Stimulated activated CD4-positive, alpha-beta T cell treated with anti-CD3 and anti-CD28 coated beads, Interleukin-4, amount 100 ng/mL, for 4 hours (primary cell): ENCODE measurements at places on chromosomes 6 and 20.

- no peak for DNase-seq
Observed at GRCh38 chr6:143401636-143402370, 48.7 kb downstream of the ADAT2 start.

DNA sequence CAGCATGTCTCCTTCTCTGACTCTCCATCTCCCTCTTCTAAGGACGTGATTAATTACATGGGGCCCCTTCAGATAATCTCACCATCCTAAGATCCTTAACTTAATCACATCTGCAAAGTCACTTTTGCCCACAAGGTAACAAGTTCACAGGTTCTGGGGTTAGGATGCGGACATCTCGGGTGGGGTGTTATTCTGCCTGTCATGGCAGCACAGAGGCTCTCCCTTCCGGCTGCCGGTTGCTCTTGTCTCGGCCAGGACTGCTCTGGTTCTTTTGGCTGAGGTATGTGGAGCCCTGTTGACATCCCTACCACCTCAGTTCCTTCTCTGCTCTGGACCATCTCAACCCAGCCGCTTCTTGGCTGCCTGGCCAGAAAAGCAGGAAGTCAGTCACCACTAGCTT lies 4.2 kb upstream of the CST11 start:
- DNase-seq: no peak

DNA sequence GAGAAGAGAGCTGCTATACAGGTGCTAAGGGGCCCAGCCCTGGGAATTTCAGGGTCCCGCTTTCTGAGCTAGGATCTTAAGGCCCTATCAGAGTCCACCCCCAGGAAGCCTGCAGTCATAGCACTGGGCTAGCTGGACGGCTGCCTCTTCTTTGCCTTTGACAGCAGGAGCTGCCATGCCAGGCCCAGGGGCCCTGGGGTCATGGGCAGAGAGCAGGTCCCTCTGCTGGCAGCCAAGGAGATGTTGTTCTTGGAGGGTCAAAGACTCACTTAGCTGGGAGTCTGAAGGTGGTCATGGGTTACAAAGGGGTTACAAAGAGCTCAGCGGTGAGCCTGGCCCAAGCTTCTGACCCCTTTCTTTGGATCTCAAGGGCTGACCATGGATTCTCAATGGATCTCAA lies 52.7 kb downstream of the RPP21 start:
- DNase-seq: no peak

- no peak for DNase-seq
Observed at GRCh38 chr6:7204726-7205125, 97.0 kb downstream of the RREB1 start.

DNA sequence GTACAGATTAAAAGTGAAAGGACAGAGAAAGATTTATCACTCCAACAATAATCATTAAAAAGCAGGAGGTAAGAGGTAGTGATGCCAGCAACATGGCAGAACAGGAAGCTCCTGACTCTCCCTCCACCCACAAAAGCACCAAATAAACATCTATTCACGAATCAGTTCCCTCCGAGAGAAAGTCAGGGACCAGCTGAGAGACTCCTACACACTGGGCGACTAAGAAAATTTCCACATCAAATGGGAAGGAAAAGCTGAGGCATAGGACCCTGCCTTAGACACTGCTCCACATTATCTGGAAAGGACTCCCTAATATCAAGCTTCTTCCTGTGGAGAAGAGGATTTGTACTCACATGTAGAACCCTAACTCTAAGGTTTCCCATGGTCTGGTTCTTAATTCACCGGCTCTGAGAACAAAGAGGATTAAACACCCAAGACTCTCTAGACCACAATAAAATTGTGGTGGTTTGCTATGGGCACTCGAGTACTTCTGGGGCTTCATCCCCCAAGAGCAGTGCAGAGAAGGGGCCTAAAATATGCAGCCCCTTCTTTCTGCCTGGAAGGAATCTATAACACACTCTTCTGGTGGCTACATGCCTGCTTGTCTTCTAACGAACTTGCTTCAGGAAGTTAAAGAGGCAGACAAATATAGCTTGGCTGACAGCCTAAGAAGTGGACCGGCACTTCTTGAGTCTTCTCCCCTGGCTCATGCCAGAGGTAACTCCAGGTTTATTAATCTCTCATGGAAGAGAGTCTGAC lies 29.4 kb upstream of the ASF1A start:
- no peak for DNase-seq

DNA sequence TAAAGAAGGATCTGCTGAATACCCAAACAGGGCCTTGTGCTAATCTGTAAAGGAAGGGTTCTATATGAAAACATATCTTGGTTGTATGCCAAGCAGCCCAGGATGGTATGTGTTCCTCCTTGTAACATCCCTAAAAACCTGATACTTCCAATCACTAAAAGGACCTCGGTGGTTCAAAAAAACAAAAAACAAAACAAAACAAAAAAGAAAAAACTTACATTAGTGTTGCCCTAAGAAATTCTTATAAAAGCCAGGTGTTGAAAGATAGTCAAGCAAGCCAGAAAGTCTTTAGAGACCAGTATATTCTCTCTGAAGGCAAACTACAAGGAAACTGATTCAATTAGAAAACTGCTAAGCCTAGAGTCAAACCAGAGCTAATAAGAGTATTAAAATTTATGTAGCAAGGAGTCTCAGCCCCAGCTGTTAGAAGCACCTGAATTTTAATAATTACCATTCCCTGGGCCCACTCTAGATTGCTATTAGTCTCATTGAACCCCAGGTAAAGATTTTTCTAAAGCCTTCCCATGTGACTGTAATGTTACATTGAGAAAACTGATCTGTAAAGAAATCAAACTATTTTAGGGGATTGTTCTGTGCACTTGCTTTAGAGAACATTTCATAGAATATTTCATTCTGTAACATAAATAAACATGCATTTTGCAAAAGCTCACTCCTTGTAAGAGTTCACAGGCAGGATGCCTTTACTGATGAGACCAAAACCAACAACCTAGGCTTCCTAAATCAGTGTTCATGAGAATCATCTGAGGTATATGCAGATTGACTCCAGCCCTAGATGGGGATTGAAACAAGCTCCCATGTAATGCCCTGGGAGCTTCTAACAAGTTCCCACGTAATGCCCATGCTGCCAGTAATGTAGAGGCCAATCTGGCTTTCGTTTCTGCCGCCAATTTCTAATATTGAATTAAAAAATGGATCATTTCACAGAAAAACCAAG lies 95.2 kb upstream of the BTN3A2 start:
- no peak for DNase-seq

DNA sequence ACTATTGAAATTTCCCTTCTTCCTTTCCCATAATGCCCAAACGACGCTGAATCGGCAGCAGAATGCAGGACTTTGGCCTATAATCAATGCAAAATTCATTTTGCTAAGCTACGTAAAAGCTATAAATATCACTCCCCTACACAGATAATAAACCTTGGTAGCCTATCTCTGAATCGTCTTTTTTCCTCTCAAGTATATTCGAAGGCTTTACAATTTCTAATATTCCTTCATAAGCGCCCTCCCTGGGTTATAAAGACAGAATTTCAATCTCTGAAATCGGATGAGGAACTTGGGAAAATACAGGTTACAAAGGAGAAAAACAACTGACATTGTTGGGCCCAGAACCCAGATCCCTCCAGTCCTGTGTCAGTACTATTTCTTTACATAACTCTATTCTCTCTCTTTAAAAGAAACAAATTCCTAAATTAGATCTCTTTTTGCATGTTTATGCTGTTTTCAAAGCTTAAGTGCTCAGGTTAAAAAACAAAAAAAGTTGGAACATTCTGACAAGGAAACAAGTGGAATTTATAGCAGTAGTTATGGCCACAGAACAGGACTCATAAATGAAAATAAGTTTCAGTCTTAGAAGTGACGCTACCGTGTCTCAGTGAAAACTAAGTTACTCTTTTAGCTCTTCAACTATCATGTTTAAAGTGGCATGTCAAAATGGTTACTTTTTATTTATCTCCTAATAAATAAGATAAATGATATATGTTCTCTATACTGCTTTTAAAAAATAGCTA lies 84.5 kb downstream of the SESN1 start:
- no peak for DNase-seq

GRCh38 chr6:3650076-3650958 lies 101.2 kb downstream of the PXDC1 start:
- DNase-seq: no peak

DNA sequence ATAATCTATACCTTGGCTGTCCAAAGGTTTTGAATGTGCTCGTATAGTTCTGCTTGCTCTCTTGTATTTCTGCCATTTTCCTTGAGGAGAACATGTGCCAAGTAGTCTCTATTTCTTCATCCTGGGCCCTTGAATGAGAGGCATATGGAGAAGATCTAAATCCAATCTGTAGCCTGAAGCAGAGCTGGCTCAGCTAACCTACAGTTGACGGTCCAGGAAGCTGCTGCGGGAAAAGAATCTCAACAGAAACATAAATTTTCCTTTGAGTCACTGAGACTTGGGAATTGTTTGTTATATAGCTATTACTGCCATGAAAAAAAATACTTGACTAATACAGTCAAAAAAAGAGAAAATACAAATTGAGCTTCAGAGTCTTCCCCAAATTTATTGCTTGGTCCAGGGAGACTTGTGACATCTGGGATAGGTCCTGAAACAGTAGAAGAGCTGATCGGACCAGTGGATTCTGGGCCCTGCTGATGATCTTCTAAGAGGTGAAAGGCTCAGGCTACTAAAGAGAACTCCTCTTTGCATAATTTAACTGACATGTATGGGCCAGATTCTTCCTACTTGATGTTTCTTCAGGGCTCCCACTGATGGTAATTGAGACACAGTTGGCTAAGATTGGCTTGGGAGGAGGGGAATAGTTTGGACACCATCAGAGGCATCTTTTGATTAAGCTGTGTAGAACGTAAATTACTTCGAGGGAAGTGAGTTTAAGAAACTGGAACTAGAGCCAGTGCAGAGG lies 29.9 kb upstream of the PLCB4 start:
- no peak for DNase-seq

GRCh38 chr6:136371959-136372358 lies 82.3 kb upstream of the BCLAF1 start:
- DNase-seq: no peak

DNA sequence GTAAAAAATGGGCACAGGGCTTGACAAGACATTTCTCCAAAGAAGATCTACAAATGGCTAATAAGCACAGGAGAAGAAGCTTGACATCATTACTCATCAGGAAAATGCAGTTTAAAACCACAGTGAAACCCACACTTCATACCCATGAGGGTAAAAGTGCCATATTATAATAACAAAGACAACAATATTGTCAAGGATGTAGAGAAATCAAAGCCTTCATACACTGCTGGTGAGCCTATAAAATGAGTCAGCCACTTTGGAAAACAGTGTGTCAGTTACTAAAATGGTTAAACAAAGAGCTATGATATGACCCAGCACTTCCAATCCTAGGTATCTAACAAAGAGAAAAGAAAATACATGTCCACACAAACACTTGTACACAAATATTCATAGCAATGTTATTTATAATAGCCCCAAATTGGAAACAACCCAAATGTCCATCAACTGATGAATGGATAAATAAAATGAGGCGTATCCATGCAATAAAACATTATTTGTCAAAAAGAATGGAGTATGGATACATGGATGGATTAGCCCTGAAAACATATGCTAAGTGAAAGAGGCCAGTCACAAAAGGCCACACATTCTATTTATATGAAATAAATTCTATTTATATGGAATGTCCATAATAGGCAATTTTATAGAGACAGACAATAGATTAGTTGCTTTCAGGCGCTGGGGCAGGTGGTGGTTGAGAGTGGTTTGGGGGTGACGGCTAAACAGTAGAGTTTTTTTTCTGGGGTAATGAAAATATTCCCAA lies 11.5 kb upstream of the IL20RA start:
- DNase-seq: no peak

GRCh38 chr6:107843400-107843799 lies 19.3 kb upstream of the SCML4 start:
- DNase-seq: no peak

- no peak for DNase-seq
Observed at GRCh38 chr20:59363101-59363500, 62.7 kb downstream of the EDN3 start.

GRCh38 chr6:158086054-158086503 lies 82.0 kb downstream of the SERAC1 start:
- no peak for DNase-seq

- no peak for DNase-seq
Observed at GRCh38 chr20:53074811-53075314, 102.7 kb downstream of the TSHZ2 start.

GRCh38 chr20:29873946-29874345 lies 1383.5 kb upstream of the DEFB115 start:
- no peak for DNase-seq

- no peak for DNase-seq
Observed at GRCh38 chr6:111449129-111449528, 33.9 kb downstream of the REV3L start.

- DNase-seq: no peak
Observed at GRCh38 chr6:28525496-28526039, at the start of gene GPX5. Gene GPX5 (plus strand): TSS chr6:28525881. CDS start chr6:28526014, 133 bp downstream.

- no peak for DNase-seq
Observed at GRCh38 chr20:16922834-16923233, 174.7 kb downstream of the OTOR start.

DNA sequence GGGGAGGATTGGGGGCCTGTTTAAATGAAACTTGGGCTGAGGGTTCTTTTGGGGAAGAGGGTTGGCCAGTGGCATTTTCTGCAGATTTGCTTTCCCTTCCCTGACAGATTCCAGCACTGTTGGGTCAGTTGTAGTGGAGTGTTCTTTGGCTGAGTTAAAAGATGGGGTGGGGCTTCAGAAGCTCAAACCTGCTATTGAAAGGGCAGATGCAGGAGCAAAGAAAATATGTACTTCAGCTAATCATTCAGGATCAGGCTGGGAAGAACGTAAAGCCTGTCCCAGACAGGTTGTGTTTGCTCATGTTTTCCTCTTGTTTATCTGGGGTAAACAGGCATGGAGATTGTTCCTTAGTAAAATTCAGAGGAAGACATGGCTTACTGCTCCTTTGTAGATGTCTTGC lies 2.5 kb downstream of the SASH1 start:
- DNase-seq: no peak

- no peak for DNase-seq
Observed at GRCh38 chr6:141388666-141389065, 744.1 kb upstream of the GJE1 start.

DNA sequence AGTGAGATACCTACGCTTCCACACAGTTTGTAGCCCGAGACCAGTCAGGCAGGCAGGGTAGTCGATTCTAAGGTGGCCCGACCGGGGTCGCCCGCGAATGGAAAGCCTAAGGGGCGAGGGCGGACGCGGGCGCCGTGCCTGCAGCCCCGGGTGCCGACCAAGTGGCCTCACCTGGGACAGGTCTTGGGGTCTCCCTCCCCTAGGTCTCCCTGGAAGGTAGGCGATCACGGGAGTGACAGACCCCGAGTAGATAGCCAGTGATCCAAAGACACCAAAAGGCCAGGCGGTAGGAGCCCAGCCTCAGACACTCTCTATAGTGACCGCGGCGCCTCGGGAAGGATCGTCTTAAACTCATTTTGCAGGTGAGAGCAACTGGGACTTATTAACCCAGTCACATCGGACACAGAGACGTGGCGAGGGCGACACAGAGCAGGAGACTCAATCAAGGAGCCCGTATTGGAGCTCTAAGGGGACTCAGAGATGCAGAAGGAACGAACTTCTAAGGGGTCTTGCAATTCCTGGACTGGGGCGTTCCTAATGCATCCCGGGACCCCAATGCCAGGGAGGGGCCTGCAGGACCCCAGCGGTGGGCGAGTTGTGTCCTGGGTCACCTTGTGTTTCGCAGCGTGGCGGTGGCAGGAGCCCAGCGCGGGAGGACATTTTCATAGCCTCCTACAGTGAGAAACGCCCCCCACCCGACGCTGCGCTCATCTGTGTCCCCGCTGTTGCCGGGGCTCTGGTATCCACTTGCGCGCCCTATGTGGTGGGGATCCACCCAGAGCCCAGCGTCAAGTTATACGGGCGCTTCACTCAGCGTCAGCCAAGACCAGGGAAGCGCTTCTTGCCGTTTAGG lies 2.1 kb upstream of the VSX1 start:
- DNase-seq: no peak

- DNase-seq: no peak
Observed at GRCh38 chr6:70601014-70601413, 34.3 kb downstream of the SDHAF4 start.
